ENCODE measurements at places on chromosomes 11 and 22. TPM values are rescaled to one million over a fixed set of nuclear protein-coding genes. Genes with fewer than 3 reads are reported as not detected.

CARNS1 gene
- total RNA-seq = under 0.01 TPM

CD81 gene
- 289 TPM for total RNA-seq

SOX10 gene
- total RNA-seq = not detected

UBQLN3 gene
- not detected for total RNA-seq

Measured in fibroblast of lung (primary cell).